ENCODE measurements at places on chromosomes 3 and 15.
A peak's percentile ranks its signal among the peaks of the same experiment; 100 is the strongest.

DNA sequence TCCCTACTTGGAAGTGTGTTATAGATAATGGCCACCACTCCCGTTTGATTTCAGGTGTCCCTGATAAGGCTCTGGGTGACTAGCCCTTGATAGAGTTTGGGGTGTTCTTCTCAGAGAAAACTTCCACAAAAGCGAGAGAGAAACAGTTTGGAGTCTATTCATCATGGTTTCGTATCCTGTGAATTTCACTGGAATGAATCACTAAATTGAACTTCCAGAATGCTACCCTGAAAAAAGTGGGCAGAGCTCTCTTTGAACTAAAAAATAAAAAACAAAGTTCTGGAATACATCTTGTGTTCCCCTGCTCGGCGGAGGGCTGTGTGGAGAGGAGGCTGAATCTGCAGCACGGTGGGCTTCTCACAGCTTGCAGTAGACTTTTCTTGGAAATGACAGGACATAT lies 52.8 kb upstream of the FAM98B start:
- peak; percentile 38 for DNase-seq

- DNase-seq = no peak
These were observed 76.3 kb upstream of the ABHD17C start for GRCh38 chr15:80618685-80619400.

DNA sequence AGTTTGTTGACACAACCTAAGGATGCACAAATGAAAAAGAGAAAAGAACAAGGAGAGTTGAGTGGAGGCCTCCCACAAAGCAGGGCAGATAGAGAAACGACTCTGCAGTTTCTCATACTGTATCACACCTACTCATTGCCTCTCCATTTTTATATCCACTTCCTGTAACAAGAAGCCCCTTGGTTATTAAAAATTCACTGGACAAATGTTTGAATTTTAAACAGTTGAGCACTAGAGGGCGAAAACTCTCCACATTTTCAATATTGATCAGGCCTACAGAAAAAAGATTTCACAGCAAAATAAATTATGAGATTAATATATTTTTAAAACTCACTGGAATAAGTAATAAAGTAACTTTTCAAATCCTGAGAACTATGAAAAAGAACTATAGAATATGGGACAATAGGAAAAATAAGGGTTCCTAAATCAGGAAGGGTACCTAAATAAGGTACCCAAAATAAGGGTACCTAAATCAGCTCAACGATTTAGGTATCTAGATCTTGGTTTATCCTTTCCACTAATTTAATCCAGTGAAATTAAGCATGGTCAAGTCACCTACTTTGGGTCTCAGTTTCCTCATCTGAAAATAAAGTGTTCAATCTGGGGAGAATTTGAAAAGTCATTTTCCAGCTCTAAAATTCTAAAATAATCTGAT lies 47.0 kb upstream of the PPIB start:
- DNase-seq = peak; percentile 65

- peak; percentile 89 for DNase-seq
These were observed 901 bp downstream of the NAA50 start for GRCh38 chr3:113744941-113745755.

- no peak for DNase-seq
These were observed 200.5 kb downstream of the AKAP13 start for GRCh38 chr15:85580879-85581278.

DNA sequence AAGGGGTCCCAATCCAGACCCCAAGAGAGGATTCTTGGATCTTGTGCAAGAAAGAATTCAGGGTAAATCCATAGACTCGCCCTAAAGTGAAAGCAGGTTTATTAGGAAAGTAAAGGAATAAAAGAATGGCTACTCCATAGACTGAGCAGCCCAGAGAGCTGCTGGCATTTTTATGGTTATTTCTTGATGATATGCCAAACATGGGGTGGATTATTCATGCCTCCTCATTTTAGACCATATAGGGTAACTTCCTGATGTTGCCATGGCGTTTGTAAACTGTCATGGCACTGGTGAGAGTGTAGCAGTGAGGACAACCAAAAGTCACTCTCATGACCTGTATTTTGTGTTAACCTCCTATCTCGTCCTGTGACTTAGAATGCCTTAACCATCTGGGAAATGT lies 142.2 kb downstream of the DOCK3 start:
- no peak for DNase-seq

- peak; percentile 73 for DNase-seq
These were observed 57.5 kb upstream of the GCNT3 start for GRCh38 chr15:59553879-59554735.

- DNase-seq = no peak
These were observed 29.5 kb upstream of the ULK4 start for GRCh38 chr3:41991437-41991836.

- no peak for DNase-seq
These were observed 414.6 kb upstream of the TBL1XR1 start for GRCh38 chr3:177611752-177612334.

DNA sequence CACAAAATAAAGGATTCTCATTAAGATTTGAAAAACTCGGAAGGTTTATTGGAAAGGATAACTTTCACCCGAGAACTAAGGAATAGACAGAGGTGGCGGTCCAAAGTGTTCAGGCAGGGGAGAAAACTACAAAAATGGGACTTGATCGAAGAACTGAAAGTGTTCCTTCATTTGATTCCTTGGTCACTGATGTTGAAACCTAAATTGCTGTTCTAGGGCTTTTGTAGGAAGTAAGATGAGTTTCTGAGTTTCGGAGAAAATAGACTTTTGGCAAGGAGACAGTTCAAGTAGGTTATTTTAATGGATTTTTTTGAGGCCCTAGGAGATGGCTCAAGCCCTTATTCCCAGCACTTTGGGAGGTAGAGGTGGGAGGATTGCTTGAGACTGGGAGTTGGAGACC lies 1.4 kb downstream of the TRIP4 start:
- DNase-seq = no peak

DNA sequence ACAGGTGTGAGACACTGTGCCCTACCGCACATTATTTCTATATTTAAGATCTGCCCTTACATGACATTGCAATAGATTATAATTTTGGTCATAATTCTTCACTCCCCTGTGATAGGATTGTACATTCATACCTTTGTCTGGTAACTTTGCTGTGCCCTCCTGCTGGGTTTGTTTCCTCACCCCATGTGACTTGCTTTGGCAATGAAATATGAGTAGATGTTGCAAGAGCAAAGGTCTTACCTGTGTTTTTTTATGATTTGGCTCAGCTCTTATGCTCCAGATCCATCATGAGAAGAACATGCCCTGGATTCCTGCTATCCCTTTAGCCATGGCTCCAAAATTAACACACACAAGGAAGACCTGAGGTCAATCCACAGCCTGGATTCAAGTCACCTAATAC lies 137.7 kb upstream of the EOMES start:
- no peak for DNase-seq

GRCh38 chr3:181616088-181617070 lies 95.3 kb upstream of the SOX2 start:
- DNase-seq = no peak

- DNase-seq = no peak
These were observed 31.4 kb downstream of the ALS2CL start for GRCh38 chr3:46661776-46662766.

- no peak for DNase-seq
These were observed 5.7 kb downstream of the DPPA4 start for GRCh38 chr3:109331692-109332091.

GRCh38 chr3:35663471-35663870 lies 24.1 kb downstream of the ARPP21 start:
- no peak for DNase-seq

GRCh38 chr3:40680685-40681657 lies 156.2 kb downstream of the ZNF621 start:
- no peak for DNase-seq

DNA sequence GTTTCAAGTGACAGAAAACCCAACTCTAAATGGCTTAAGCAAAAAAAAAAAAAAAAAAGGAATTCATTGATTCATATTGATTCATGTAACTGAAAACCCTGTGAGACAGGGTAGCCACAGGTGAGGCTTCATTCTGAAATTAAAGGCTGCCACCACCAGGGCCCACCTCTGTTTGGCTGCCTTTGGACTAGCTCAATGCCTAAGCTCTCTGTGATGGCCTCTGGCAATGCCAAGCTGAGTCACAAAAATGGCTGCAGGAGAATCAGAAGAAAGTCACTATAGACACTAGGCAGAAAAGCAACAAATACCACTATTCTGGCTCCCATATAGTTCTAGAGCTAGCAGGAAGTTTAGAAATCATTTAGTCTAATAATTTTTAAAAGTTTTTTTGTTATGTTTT lies 38.2 kb upstream of the GYG1 start:
- DNase-seq = no peak

- DNase-seq = no peak
These were observed 343.9 kb upstream of the SGO1 start for GRCh38 chr3:20529911-20530310.

- peak; percentile 36 for DNase-seq
These were observed 876 bp downstream of the PLSCR1 start for GRCh38 chr3:146543461-146544001.

DNA sequence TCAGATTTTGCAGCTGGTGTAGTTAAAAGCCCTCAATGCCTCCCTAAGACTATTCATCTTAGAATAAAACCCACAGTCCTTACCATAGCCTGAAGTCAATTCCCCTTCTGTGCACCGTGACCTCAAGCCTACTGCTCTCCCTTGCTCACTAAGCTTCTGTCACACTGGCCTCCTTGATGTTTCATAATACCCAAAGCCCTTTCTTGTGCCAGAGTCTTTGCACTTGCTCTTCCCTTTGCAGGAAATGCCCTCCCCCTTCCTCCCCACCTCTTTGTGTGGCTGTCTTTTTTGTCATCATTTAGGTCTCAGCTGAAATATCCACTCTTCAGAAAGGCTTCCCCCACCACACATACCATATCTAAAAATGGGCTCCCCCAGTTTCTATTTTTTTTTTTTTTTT lies 4.2 kb upstream of the PLEKHO2 start:
- DNase-seq = no peak

DNA sequence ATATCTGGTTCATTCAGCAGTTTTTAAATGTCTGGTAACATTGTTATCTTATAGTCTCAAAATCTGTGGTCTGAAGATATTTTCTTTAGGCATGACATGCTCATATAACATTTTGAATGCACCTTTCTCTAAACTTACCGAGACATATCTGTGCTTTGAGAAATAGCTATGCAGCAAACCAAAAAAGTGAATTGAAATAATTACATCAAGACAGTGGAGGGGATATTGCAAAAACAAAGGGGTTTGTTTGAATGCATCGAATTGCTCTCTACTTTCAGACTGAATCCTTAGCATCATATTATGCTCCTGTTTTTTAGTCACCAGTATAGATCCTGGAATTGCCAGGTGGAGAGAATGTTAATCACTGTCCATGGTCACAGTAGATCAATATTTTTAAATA lies 5.1 kb downstream of the ARPP21 start:
- no peak for DNase-seq

DNA sequence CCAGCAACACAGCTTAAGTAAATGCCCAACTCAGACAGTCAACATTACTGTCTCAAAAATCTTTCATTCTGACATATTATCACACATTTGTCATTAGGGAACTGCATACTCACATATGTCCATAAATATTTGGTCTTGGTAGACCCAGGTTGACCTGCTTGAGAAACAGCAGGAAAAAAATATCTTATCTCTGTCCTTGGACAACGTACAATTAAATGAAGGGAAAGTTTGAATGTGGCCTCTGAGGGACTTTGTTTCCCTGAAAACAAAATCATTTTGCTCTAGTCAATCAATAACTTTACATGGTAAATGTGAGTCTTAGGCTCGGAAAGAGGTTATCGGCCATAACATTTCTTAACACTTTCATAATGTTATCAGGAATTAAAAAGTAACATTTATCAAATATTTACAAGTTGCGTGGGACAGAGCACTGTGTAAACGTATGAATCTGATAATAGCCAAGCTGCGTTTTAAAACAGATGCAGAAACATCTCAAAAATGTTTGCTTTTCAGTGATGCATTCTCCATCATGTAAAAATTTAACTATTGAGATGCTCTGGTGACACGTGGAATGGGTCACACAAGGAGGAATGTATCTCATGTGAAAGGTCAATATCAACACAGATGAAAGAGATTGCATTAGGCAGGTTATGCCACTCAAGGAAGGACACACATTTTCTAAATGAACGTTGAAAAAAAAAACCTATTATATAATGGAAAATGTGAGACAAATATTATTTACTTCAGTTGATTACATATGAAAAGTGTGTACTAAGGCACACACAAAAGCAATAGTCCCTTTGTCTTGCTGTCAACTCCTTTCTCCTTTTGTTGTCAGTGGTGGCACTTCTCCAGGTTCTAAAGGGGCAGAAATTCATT lies 304.4 kb downstream of the WDR72 start:
- DNase-seq = no peak

GRCh38 chr3:52917044-52917443 lies 19.7 kb upstream of the STIMATE start:
- DNase-seq = no peak

DNA sequence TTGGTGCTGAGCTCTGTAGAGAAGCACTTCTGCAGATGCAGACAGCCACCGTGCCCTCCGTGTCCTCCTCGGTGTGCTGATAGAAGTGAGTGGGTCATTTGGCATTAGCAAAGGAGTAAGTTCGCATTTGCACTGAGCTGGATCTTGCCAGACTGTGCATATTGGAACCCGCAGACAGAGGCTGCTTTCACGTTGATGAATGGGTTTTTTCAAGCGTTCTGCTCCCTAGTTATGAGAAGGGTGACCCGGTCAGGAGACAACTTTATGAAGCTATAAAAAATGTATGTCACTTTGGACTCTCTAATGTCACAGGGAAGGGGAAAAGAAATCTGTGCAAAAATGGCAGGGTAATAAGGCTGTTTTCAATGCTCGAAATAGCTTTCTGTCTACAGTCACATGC lies 739.4 kb downstream of the MCTP2 start:
- DNase-seq = no peak

- DNase-seq = no peak
These were observed 18.8 kb downstream of the ARHGEF26 start for GRCh38 chr3:154139996-154140436.

Measured in astrocyte of the spinal cord (primary cell).